Fibroblast of mammary gland (primary cell): ENCODE measurements at places on chromosomes 11 and 22.

DNA sequence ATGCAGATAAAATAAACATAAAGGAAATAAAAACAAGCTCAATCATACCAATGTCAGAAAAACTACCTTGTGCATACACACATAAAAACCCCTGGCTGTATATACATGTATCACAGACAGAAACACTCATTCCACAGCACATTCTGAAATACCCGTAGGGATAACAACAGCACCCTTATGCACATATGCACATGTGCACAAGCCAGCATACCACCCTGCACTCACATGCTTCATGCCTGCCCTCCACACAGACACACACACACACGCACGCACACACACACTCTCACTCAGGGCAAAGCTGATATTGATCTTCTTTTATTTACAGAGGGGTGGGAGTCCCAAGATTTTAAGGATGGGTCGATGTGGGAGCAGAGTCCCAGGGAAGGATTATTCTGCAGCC is 92.1 kb downstream of the CSNK2A3 start:
- DNase-seq, result no peak

DNA sequence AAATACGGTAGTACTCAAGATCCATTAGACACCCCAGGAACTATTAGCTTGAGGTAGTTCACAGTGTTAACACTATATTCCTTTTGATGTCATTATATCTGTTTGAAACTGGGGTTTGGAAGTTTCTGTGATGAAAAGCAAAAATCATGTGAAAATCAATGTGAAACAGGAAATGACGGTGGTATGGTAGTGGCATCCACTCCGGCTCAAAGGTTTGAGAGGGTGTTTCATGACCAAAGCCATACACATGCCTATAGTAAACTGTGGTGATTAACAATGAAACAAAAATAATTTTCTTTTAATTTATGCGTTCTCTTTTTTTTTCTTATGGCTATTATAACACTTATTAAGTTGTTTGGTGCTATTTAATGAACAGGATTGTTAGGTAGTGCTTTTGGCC is 10.9 kb downstream of the RAB38 start:
- DNase-seq, result no peak

DNA sequence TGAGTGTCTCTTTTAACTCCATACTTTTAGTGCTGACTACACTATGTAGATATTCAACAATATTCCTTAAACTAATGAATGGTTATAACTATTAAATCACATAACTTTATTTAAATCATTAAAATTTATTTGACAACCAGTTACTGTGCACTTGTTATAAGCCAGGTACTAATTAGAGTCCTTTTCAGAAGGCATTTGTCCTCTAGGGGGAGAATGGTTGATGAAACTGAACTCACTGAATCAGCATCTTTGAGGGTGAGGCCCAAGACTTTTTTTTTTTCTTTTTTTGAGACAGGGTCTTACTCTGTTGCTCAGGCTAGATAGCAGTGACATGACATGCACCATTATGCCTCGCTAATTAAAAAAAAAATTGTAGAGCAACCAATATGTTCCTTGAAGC is 515.6 kb upstream of the CCDC90B start:
- DNase-seq, result no peak

GRCh38 chr11:45655347-45655756 is 10.1 kb downstream of the CHST1 start:
- peak; percentile 71 for DNase-seq

DNA sequence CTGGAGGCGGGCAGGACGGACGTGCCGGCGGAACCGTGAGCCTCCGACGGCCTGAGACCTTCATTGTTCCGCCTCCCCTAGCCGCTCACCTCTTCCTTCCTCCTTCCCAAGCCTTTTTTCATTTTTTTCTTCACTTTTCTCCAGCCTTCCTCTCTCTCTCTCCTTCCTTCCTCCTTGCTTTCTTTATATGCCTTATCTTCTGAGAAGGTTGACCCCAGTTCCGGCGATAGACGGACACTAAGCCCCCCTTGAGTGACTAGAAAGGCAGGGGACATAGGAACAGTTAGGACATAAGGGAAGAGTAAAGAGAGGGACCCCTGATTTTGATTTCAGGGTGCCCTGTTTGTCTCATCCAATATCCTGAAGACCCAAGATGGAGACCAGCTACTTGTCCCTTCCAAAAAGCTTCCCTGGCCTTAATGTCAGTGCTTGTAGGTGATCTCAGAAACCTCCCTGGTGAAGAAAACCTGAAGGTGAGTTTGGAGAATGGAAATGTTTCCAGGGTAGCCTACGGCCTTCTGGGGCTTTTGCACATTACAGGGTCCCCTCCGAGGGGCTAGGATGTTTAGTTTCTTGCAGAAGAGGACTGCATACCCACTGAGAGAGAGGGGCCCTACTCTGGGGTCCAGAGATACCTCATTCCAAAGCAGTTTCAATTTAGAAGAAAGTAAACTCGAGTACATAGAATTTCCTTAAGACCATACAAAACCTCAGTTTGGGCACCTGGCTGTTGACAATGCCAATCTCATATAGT is 3.5 kb downstream of the ADM start:
- DNase-seq, result no peak

DNA sequence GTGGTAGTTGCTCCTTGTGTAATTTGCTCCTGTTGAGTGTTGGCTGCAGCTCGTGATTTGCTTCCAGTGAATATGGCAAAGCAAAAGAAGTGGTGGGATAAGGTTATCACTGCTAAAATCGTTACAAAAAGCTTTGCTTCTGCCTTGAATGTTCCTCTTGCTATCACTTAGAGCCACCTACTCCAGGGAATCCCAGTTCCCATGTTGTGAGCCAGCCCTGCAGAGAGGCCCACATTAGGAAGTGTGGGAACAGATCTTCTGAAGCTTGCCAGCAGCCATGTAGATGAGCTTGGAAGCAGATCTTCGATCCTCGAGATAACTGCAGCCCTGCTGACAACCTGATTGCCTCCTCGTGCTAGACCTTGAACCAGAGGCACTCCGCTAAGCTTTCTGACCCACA is 71.0 kb downstream of the SPECC1L start:
- no peak for DNase-seq

DNA sequence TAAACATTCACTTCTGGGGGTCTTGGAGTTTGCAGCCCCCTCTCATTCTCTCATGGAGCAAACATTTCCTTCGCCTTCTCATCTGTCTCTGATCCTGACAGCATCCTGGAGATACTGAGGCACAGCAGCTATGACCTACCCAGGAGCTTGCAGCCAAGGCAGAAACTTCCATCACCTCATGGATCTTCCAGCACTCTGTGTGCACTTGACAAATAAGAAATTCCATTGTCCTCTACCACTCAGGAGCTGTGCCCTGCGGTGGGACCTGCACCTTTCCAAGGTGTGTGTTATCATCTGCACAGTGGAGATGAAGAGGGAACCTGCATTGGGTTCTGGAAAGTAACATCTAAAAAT is 49.1 kb downstream of the GGTLC2 start:
- DNase-seq, result no peak

- peak; percentile 82 for DNase-seq
These were observed 423.0 kb downstream of the DYNC2H1 start for GRCh38 chr11:103532133-103532788.

GRCh38 chr22:45758603-45759002 is 87.0 kb downstream of the ATXN10 start:
- DNase-seq, result no peak

- peak; percentile 99 for DNase-seq
These were observed 379.5 kb downstream of the ETS1 start for GRCh38 chr11:128207861-128208321.

GRCh38 chr22:38215156-38216038 is 13.6 kb downstream of the MAFF start:
- DNase-seq, result no peak

- DNase-seq, result no peak
These were observed 6.4 kb downstream of the PRPF19 start for GRCh38 chr11:60899977-60900376.

DNA sequence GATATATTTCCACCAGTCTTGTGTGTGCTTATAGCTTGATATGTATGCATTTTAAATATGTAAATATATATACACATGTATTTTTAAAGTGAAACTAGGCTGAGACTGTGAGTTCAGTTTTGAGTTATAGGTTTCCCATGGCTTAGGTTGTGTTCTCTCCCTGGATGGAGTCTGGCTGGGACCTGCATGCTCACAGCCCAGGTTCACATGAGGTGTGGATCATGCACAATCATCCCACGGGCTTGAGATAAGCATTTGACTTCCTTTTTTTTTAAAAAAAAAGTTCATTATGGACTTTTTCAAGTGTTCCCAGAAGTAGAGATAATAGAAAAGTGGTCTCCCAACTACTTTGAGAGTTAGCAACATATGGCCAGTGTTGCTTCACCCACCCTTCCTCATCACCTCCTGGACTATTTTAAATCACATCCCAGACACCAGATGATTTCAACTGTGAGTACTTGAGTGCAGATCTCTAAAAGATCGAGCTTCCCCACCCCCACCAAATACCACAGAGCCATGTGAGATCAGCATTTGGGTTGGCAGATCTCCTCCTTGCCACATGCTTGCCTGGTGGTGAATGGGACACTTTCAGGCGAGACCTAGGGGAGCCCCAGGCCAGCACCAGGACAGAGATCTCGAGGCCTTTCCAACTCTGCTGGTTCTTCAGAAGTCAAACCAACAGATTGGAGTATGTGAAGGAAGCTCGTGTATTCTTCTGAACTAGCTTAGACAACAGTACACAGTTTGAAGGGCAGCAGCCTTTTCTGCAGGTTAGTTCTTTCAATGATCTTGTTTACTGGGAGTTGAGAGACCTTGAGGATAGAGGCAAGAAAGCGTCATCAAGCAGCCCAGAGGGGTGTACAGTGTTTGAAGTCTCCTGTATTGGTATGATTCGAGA is 15.9 kb downstream of the MED15 start:
- peak; percentile 79 for DNase-seq

DNA sequence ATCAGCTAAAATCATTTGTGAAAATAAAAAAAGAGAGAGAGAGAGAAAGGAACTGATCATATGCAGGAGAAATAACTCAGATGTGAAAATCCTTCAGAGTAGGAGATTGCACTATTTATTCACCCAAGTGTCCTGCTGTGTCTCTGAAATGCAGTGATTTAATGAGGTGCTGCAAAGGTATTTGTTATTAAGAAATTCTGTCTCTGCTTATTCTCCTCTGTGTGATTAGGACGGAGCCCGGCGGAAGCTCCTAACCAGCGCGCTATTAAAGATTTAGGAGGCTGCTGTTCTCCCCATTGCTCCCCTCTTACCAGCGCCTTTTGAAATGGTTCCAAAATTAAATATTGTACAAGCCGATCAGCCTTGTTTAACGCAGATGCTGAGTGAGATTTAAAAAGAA is 528.3 kb downstream of the BUD13 start:
- DNase-seq, result no peak

- no peak for DNase-seq
These were observed 95.8 kb upstream of the ALKBH3 start for GRCh38 chr11:43784866-43785265.

DNA sequence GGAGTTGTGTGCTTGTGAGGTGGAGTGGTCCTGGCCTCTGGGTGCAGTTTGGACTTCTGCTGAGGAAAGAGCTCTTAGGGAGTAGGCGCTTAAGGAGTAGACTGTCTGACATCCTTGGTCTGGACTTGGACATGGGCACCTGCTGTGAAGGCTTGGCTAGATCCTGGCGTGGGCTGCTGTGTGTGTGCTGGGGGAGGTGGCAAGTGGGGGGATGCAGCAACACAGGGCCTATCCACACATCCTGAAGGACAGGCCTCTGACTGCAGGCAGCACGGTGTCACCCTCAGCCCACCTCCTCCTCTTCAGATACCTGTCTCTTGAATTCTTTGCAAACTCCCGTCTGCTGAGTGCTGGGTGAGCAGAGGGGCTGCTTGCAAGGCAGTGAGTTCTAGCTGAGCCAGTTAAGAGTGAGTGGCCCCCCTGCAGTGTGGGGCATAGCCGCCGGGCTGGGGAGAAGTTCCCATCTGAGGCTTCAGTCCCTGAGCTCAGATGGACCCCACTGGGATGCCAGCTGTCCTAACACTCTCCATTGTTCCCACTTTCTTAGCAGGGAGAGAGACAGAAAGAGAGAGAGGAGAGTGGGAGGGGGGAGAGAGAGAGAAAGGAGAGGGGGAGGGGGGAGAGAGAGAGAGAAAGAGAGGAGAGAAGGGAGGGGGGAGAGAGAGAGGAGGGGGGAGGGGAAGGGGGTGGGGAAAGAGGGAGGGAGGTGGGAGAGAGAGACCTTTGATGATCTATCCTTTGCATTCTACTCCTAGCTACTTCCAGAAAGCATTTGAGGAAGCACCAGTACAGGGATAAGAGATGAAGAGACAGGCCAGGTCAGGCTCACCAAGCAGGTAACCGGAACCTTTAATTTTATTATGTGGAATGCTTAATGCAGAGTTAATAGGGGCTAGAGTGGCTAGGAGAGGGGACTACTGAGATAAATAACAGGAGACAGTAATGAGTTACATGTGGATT is 12.6 kb downstream of the SOX10 start:
- no peak for DNase-seq

DNA sequence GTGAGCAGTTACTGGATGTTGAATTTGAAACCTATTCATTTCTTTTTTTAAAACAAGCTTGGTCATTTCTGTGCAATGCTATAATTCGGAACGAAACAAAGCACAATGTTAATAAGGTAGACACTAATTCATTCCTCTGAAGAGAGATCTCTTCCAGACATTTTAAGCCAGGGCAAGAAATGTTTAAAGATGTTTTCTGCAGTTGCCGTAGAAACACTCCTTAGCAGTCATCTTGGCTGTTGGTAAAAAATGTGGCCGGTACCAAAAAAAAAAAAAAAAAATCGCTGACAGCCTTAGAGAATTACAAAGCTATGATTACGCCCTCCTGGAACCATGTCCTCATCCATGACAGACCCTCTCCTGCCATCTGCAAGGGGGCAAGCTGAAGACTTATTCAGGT is 66.4 kb upstream of the TTC12 start:
- no peak for DNase-seq

DNA sequence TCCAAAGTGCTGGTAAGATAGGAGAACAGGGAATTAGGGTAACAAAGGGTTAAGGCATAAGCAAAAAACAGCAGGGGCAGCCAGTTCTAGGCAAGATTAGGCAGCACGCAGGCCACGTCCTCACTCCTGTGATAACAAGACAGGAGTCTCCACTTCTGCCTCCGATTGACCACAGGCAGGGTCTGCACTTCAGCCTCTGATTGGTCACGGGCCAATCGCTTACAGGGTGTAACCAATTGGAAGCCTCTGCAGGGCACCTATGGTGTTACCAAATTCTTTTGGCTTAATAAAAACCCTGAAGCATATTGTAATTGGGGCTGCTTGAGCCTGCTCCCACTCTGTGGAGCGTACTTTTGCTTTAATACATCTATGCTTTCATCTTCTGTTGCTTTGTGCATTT is 12.2 kb upstream of the GSTP1 start:
- DNase-seq, result no peak
